Stimulated activated CD4-positive, alpha-beta T cell treated with anti-CD3 and anti-CD28 coated beads, Interleukin-2, amount 100 ng/mL, for 48 hours (primary cell): ENCODE measurements at places on chromosomes 11 and 22.

GRCh38 chr22:21451545-21452520 is 15.4 kb upstream of the TMEM191C start:
- DNase-seq, result no peak

- DNase-seq, result no peak
These were observed 88.1 kb downstream of the MICAL2 start for GRCh38 chr11:12198251-12199222.

- DNase-seq, result no peak
These were observed 213.9 kb upstream of the ISX start for GRCh38 chr22:34851918-34852662.

DNA sequence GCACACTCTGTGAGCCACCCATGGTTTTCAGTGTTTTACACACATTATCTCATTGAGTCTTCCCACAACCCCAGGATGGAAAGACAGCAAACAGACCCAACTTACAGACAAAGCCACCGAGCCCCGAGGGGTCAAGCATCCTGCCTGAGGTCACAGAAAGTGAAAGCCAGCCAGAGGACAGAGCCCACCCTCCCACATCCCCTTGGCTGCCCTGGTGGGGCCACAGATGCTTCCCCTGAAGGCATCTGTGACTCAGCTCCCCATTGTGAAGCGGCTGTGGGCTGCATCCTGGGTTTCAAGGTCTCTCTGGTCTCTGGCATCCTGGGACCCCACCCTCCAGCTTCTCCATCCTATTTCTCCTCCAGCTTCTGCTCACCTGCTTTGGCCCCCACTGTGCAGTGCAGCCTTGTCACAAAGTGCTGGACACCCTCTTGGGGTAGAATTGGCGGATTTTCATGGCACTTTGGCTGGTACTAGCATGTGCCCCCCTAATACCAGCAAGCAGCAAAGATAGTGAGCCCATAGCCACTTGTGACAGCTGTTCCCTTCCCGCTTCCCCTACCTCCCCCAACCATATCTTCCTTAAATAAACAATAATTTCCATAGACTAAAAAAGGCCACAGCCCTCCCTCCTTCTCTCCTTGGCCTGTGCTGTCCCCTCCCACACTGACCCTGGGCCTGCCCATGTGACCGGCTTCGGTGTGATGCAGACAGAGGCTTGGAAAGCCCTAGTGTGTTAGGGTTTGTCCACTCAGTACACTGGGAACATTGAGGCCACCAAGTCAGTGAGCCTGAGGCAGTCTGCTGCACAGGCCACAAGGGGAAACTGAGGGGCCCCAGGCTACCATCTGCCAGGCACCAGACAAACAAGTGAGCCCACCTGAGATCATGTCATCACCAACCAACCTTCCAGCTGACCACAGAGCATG is 53.9 kb upstream of the SHISAL1 start:
- no peak for DNase-seq

DNA sequence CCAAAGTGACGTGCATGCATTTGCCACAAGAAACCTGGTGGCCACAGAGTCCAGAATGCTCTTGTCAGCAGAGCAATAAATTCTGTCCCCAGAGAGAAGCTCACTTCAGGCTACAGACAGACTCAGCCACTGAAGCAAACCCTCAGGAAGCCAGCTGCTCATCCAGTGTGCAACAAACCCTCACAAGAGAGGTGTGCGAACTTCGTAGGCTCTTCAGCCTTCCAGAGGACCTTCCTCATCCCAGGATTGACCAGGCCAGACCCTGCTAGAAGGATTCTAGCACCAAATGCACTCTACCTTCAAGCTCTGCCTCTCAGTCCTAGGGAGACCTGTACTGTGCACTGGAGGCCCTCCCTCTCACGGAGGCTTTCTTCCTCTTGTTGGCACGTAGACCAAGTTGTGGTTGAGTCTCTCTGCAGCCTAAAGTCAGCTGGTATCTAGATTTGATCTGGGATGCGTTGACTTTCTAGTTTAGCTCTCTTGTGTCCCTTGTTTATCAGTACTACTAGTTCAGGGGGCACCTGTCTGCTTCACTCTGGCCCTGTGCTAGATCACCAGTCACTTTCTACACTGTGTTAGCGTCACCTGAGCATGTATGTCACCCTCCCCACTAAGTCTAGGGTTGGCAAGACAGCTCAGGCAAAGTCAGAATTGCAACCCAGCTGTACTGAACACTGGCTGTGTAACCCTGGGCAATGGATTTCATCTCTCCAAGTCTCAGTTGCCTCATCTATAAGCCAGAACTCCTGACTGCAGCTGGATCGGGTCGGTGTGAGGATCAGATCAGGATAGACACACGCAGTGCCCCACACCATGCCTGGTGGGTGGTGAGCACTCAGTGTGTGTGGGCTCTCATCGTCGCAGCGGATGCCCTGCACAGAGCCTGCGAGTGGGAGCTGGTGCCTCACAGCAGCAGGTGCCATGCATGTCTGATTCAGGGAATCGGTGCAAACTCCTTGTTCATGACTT is 22.1 kb upstream of the TMPRSS13 start:
- DNase-seq, result no peak

DNA sequence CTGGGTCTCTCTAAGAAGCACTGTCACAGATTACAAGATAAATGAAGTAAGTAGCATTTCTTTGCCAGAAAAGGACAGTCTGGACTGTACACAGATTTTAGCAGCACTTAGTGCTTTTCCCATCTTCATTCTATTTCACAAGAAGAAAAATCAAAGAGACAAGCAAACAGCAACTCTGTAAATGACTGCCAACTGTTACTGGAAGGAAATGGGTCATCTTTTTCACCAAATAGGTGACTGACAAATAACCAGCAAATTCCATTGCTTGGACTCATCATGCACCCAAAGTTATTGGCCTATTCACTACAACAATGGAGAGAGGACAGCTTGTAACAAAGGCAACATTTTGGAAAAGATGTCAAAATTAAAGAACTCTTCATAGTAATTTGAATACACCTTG is 28.9 kb upstream of the CARD18 start:
- no peak for DNase-seq

- DNase-seq, result no peak
These were observed 7.4 kb downstream of the CNTF start for GRCh38 chr11:58629857-58630256.

DNA sequence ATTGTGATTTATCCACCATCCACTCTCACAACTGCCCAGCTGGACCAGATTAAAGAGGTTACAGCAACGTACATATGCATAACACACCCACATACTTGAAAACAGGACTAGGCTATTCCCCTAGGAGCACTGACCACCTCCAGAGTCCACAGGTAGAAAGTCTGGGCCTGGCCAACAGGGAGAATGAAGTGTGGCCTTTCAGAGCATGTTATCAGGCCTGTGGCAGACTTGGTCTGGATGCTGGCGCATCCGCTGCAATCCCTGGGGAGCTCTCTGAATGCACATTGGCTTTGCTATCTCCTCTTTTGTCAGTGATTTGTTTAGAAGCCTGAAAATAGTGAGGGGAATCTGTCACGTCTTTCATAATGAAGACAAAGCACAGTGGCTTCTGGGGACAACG is 86.7 kb downstream of the C11orf58 start:
- no peak for DNase-seq

DNA sequence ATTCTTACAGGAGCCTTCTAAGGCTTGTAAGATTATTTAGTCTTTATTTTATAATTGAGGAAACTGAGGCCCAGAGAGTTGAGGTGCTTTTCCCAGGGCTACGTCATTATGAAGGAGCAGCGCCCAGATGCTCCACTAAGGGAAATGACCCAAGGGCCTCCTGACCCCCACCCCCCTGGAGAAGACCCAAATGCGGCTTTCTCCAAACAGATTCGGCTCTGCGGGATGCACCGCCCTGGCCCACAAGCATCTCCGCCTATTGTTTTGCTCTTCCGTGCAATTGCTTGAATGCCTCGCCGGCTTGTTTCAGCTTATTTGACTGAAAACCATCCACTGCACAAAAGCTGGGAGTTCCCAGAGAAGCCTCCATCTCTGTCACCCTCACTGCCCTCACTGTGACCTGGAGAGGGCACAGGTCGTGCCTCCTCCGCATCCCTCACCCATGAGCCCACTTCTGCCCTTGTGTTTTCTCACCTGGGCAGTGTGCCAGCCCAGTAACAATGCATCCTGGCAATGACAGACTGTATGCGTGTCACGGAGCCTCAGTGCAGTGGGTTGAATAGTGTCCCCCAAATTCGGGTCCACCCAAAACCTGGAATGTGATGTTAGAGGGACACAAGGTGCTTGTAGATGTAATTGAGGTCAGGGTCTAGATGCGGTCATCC is 790.2 kb downstream of the TBC1D22A start:
- DNase-seq, result no peak

- no peak for DNase-seq
These were observed 517.8 kb downstream of the MN1 start for GRCh38 chr22:27283714-27284113.

- DNase-seq, result peak; percentile 27
These were observed 528 bp upstream of the ARRB1 start for GRCh38 chr11:75351791-75352587.

- DNase-seq, result no peak
These were observed 138.2 kb downstream of the ETS1 start for GRCh38 chr11:128448981-128449713.

DNA sequence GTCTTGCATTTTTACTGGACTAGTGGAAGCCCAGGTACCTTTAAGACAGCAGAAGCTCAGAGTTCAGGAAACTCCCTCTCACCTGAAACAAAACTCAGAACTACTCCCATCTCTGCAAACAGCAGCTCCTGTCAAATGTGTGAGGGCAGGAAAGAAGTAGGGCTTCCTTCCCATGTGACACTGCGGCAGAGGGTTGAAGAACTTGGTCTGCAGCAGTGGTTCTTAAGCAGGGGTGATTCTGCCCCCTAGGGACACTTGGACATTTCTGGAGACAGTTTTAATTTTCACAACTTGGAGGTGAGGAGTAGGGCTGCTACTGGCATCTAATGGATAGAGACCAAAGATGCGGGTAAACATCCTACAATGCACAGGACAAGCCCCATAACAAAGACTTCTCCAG is 63.4 kb downstream of the RCN1 start:
- DNase-seq, result no peak

GRCh38 chr11:103010891-103011290 is 55.4 kb upstream of the MMP13 start:
- no peak for DNase-seq

DNA sequence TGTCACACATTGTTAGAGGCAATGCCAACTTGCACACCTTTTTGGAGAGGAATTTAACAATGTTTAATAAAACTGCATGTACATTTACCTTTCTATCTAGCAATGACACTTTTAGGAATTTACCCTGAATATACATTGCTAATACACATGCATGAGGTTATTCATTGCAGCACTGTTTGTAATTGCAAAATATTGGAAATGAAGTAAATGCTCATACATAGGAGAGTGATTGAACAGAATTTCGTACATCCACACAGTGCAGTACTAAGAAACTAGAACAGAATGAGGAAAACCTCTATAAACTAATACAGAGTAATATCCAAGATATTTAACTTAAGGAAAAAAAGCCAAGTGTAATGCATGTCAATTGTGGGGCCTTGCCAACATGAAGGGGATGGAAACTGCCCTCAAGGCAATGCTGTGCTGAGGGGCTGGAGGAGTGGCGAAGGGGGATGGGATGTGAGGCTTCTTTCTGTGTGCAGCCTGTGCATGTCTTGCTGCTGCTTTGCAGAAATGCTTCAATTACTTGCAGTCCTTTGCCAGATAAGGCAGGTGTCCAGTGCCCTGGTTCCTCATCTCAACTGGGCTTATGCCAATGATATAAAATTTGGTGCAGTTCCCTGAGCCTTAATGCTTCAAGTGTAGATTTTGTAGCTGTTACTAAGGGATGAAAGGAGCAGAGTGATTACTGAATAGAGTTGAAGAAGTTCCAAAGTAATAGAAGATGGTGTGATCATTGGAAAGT is 96.1 kb downstream of the GRIA4 start:
- no peak for DNase-seq

DNA sequence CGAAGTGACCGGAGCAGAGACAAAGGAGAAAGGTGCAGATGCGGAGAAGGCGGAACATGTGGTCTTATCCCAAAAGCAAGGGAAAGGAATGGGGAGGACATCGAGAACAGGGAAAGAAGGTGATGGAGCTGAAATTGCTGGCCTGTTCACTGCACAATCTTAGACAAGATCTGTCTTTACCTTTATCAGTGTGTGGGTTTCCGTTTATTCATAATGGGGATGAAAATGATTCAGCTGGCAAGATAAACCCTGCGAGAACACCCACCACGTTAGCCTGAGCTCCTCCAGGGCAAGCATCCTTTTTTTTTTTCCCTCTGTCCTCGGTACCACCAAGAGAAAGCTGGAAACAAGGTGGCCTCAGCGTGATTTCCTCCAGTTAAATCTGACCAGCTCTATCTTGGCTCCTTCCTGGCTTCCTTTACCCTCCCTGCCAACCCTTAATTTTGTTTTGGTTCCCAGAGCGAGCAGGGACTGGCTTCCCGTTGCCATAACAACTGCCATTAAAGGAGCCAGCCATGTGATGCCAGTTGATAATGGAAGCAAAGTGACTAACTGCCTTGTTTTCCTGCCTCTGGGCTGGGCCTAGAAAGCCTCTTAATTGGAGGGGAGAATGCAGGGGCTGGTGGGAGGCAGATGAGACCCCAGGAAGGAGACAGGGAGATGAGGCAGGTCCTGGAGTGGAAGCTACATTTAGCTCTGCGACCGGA is 4.2 kb downstream of the SGSM1 start:
- DNase-seq, result no peak
